Upper lobe of left lung (tissue), 6 donors: ENCODE measurements at places on chromosomes 5 and 9. TPM values are rescaled to one million over a fixed set of nuclear protein-coding genes. Genes with fewer than 3 reads are reported as not detected.
A peak's percentile ranks its signal among the peaks of the same experiment; 100 is the strongest.

Gene STPG3
- not detected for total RNA-seq

- no peaks in the 10 kb centered on the region for H3K4me1 ChIP-seq
- no peaks in the 10 kb centered on the region for H3K36me3 ChIP-seq
- DNase-seq, result no peak
- H3K4me3 ChIP-seq, result no peak overlapping the region
These were observed 145.3 kb upstream of the PAPPA start for GRCh38 chr9:116008278-116008677.

- H3K36me3 ChIP-seq, result peaks cover 91% of the 10 kb centered on the region
- H3K4me1 ChIP-seq, result no peaks in the 10 kb centered on the region
- H3K27me3 ChIP-seq, result no peaks in the 10 kb centered on the region
- no peak overlapping the region for H3K4me3 ChIP-seq
- no peak overlapping the region for H3K27ac ChIP-seq
These were observed 29.4 kb upstream of the POMT1 start for GRCh38 chr9:131473198-131473885.

DNA sequence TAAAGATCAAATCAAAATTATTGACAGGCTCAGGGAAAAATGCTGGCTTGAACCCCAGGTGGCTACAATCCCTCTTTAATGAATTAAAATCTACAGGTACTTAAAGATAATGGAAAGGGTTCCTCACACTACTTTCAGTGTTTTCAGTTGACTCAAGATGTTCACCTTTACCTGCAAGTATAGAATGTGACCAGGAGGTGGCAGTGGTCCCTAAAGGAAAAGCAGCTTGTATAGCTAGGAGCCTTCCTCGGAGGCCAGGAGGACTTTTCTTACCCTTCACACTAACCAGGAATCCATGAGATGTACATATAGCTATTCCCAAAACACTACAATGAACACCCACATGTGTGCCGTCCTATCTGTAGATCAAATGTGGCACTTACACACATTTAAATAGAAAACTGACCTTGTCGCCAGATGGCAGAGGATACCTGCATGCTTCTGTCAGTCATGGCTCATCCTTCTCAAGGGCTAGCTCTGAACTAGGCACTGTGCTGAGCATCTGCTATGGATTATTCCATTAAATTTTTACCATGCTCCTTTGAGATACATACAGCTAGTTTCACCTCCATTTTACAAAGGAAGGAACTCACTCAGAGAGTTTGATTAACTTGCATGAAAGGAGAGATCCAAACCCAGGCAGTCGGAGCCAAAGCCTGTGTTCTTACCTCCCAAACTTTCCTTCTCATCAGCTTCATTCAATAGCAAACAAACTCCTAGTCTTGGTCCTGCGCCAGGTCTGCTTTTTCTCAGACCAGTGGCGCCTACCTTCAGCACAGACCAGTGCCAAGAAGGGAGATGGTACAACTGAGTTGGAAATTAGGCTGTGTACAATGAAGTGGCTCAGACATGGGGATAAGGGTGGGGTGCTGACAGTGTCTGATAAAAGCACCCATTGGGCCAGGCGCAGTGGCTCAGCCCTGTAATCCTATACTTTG, 24.5 kb downstream of the C9orf152 start:
- H3K4me1 ChIP-seq, result peaks cover 17% of the 10 kb centered on the region
- H3K4me3 ChIP-seq, result no peak overlapping the region
- no peaks in the 10 kb centered on the region for H3K27me3 ChIP-seq
- no peaks in the 10 kb centered on the region for H3K36me3 ChIP-seq

Gene GRM6
- not detected for total RNA-seq

- H3K4me3 ChIP-seq, result no peak overlapping the region
- H3K27ac ChIP-seq, result no peak overlapping the region
- no peaks in the 10 kb centered on the region for H3K4me1 ChIP-seq
- no peak for DNase-seq
- no peaks in the 10 kb centered on the region for H3K36me3 ChIP-seq
These were observed 257.8 kb downstream of the BNC2 start for GRCh38 chr9:16612627-16613026.

DNA sequence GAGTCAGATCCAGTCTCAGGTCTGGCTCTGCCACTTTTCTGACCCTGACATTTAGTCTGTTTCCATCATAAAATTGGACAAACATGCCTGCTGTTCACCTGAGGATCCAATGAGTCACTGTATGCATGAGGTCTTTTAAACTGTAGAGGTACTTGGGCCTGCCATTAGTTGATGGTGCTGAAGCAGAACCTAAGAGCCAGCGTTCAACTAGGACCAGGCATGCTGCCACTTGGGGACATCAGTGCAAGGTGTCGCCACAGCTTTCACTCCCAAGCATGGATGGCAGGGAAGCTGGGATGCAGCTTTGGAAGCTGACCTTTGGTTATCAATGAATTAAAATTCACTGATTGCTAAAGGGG, 37.1 kb downstream of the NEUROG1 start:
- no peaks in the 10 kb centered on the region for H3K27me3 ChIP-seq
- no peak for DNase-seq
- H3K4me1 ChIP-seq, result no peaks in the 10 kb centered on the region
- H3K27ac ChIP-seq, result no peak overlapping the region
- H3K36me3 ChIP-seq, result no peaks in the 10 kb centered on the region

Gene FCN2
- total RNA-seq, result not detected

DNA sequence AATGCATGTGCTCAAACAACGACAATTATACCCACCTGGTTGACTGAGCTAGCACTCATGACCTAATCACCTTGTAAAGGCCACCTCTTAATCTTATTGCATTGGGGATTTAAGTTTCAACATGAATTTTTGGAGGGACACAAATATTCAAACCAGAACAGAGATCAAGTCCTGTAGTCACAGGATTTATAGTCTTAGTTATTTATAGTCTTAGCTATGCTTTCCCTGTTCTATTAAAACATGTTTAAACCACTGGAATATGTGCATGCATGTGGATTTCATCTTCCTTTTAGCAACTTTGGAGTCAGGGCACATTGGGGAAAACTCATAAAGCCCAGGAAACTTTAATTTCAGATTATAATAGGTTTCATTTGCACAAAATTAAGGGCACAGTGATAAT, 26.7 kb downstream of the ANKDD1B start:
- H3K4me1 ChIP-seq, result no peaks in the 10 kb centered on the region
- H3K27ac ChIP-seq, result no peak overlapping the region
- no peak for DNase-seq
- H3K27me3 ChIP-seq, result no peaks in the 10 kb centered on the region
- H3K36me3 ChIP-seq, result no peaks in the 10 kb centered on the region

Gene OLFM1
- total RNA-seq, result 8.0 TPM

GRCh38 chr9:123470121-123470782, 114.3 kb downstream of the CRB2 start:
- no peak for DNase-seq
- no peaks in the 10 kb centered on the region for H3K27me3 ChIP-seq
- H3K36me3 ChIP-seq, result no peaks in the 10 kb centered on the region
- H3K4me3 ChIP-seq, result no peak overlapping the region
- no peaks in the 10 kb centered on the region for H3K4me1 ChIP-seq

Gene GPR150
- total RNA-seq, result 0.74 TPM

DNA sequence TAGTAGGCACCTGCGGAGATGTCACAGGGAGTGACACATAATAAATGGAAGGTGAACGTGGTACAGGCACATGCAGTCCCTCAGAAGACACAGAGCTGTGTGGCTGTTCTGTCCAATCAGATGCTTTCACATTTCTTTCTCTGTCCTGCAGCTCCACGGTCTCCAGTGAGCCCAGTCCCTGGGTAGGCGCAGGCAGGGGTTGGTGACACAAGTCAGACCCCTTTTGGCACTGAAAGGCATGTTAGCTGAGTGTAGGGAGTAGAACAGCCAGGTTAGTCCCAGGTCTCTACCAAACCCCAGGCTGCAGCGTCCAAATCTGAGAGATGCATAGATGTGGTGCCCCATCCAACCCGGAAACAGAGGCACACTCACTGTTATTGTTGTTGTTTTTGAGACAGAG, 2.8 kb downstream of the SLC31A2 start:
- H3K27ac ChIP-seq, result peak overlapping the region; percentile 32
- no peaks in the 10 kb centered on the region for H3K27me3 ChIP-seq
- DNase-seq, result no peak
- peaks cover 55% of the 10 kb centered on the region for H3K4me1 ChIP-seq

GRCh38 chr5:31185951-31186350, 7.5 kb upstream of the CDH6 start:
- H3K36me3 ChIP-seq, result no peaks in the 10 kb centered on the region
- no peaks in the 10 kb centered on the region for H3K27me3 ChIP-seq
- no peaks in the 10 kb centered on the region for H3K4me1 ChIP-seq

GRCh38 chr9:13535141-13535540, 255.6 kb upstream of the MPDZ start:
- H3K27me3 ChIP-seq, result no peaks in the 10 kb centered on the region
- no peaks in the 10 kb centered on the region for H3K36me3 ChIP-seq
- H3K27ac ChIP-seq, result no peak overlapping the region

DNA sequence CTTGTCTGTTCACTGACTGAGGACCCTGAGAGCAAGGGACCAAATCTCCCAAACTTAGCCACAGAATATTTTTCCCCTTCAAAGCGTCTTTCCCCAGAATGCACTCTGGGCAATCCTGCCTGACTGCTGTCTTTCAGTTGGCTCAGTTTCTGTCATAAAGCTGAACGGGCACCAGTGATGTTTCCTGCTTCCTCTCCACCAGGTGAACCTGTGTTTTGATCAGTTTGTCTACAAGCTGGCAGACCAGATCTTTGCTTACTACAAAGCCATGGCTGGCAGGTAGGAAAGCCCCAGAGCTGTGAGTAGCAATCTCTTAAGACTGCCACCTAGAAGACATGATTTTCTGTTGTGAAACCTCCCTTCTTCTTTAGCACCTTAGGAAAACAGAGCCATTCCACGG, 61.8 kb downstream of the CYFIP2 start:
- DNase-seq, result no peak
- H3K4me3 ChIP-seq, result no peak overlapping the region
- H3K36me3 ChIP-seq, result peaks cover 27% of the 10 kb centered on the region
- H3K4me1 ChIP-seq, result peaks cover 7% of the 10 kb centered on the region
- no peak overlapping the region for H3K27ac ChIP-seq

DNA sequence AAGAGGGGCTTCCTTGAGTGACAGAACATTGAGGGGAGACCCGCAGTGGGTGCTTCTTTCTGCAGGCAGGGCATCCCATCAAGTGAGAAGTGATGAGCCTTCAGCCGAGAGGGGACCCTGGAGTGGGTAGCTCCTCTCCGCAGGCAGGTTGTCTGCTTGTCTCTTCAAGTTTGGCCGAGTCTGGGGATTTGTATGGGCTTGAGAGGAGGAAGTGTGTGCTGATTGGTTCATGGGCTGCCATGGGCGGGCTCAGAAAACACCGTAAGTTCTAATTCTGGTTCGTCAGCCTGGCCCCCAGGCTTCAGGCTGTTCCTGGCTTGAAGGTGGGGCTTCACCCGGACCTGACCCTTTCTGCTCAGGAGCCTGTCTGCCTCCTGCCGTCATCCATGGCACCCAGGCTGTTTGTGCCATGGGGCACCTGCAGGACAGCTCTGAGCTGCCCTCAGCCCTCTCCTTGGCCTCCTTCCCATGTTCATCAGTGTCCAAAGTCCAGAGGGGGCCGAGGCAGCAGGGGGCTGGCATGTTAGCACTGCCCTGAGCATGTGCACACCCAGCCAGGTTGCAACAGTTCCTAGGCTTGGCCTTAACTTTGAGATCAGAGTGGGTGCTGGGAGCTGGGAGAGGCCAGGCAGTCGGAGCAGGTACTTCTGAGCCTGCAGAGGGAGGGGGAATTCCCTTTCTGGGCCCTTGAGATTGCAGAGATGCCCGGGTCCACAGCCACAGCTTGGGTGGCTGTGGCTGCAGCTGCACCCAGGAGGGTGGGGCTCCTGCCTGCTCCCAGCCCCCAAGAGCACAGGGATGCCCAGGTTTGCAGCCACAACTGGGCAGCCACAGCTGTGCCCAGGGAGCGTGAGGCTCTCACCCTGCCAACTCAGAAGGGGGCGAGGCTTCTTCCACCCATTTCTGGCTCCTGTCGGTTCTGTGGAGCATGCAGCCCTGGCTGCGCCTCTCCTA, 13.5 kb upstream of the DHFR start:
- H3K36me3 ChIP-seq, result peaks cover 32% of the 10 kb centered on the region
- DNase-seq, result peak; percentile 55
- no peaks in the 10 kb centered on the region for H3K27me3 ChIP-seq
- peaks cover 7% of the 10 kb centered on the region for H3K4me1 ChIP-seq
- H3K27ac ChIP-seq, result peak overlapping the region; percentile 71

GRCh38 chr5:137466889-137467288, 32.2 kb downstream of the SPOCK1 start:
- no peak overlapping the region for H3K4me3 ChIP-seq
- H3K4me1 ChIP-seq, result no peaks in the 10 kb centered on the region
- DNase-seq, result peak; percentile 24
- H3K27ac ChIP-seq, result no peak overlapping the region
- H3K27me3 ChIP-seq, result no peaks in the 10 kb centered on the region

GRCh38 chr5:36073595-36074216, 7.0 kb upstream of the UGT3A2 start:
- H3K36me3 ChIP-seq, result no peaks in the 10 kb centered on the region
- H3K27ac ChIP-seq, result no peak overlapping the region
- H3K27me3 ChIP-seq, result no peaks in the 10 kb centered on the region
- H3K4me3 ChIP-seq, result no peak overlapping the region

Gene CER1
- not detected for total RNA-seq

DNA sequence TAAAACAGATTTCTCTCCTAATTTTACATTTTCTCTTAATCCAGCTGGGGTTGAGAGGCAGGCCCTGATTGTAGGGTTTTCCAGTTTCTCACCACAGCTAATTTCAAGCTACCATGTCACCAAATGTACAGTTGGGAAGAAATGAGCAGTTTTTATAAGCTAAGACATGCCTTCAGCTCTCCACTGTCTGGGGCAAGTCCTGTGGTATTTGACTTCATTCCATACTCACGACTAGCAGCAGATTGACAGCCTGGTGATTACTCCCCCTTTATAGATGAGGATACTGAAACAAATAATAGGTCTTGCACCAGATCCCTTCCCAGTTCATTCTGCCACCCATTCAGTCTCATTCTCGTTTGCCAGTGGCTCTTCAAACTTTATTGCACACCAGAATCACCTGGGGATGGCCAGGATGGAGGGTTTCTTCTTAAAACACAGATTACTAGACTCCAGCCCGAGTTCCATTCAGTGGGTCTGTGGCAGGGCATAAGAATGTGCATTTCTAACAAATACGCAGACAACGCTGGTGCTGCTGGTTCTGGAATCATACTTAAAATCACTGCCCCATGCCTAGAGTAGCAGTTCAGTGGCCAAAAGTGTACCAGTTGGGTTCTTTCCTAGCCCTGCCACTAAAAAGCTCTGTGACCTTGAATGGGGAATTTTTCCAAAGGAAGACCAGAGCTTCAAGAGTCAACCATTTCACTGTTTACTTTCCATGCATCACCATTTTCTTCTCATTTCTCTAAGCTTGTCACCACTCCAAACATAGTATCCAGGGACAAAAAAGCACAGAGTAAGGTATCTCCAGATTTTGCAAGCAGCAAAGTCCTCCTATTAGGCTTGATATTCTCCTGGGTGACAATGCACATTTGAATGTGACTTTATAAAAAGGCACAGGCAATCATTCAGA, 64.3 kb downstream of the CSNK1A1 start:
- no peak for DNase-seq
- H3K4me3 ChIP-seq, result no peak overlapping the region
- peak overlapping the region; percentile 67 for H3K27ac ChIP-seq
- no peaks in the 10 kb centered on the region for H3K27me3 ChIP-seq

GRCh38 chr9:92988215-92988768, 41.0 kb downstream of the FGD3 start:
- no peak for DNase-seq
- H3K36me3 ChIP-seq, result no peaks in the 10 kb centered on the region
- no peak overlapping the region for H3K27ac ChIP-seq
- H3K27me3 ChIP-seq, result no peaks in the 10 kb centered on the region
- no peak overlapping the region for H3K4me3 ChIP-seq

Gene ROR2
- 3.2 TPM for total RNA-seq
